GDM1 (cell line): ENCODE measurements at places on chromosomes 13 and 19.

DNA sequence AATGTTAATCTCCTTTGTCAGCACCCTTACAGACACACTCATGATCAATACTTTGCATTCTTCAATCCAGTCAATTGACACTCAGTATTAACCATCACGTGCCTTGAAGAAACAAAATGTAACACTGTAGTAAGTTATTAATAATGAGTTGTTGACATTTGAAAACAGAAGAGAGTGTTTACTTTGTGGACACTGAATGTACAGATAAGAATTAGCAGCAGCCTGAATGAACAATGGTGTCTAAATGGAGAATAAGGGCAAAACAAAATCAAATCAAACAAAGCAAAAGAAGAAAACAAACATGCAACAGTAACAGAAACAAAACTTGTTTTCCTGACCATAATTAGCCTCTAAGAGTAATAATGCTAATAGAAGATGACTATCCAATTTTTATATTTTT, 1191.1 kb upstream of the MIR17HG start:
- DNase-seq, result no peak

DNA sequence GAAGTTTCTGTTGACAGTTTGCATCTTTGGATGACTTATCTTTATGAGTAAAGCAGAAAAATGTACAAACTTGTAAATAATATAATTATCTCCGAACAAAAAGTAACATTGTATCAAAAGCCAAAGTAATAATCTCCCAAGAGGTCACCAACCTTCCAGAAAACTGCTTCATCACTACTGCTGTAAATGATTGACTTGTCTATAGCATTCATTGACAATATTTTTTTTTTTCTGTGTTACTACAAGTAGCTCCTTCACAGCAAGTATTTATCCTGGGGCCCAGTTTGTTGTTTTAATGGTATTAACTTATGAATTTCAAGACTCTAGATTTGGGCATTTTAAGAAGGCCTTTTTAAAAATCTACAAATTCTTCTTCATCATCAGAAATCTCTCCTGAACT, 242.4 kb downstream of the KLF12 start:
- no peak for DNase-seq

DNA sequence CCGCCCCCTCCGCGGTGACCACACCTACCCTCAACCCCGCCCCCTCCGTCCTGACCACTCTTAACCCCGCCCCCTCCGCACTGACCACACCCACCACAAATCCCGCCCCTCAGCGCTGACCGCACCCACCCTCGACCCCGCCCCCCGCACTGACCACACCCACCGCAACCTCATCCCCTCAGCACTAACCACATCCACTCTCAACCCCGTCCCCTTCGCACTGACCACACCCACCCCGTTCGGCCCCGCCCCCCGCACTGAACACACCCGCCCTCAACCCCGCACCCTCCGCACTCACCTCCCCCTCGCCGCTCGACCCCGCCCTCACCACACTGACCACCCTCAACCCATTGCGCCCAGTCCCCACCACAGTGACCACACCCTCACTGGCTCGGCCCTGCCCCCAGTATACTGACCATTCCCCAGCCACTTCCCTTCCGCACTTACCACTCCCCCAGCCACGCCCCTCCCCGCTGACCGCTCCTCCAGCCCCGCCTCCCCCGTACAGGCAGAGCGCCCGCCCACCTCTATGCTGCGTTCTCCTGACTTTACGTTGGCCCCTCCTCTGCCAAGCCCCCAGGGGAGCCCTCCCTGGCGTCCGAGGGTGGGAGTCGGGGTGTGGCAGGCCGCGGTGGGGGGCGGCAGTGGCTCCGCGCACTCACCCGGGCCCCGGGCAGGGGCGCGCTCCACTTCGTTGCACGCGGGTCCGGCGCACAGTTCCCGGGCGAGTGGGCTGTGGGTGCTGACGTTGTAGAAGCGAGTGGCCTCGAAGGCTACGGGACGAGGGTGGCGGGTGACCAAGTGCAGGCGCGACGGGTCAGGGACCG, 8.4 kb downstream of the F2RL3 start:
- DNase-seq, result peak; percentile 44

DNA sequence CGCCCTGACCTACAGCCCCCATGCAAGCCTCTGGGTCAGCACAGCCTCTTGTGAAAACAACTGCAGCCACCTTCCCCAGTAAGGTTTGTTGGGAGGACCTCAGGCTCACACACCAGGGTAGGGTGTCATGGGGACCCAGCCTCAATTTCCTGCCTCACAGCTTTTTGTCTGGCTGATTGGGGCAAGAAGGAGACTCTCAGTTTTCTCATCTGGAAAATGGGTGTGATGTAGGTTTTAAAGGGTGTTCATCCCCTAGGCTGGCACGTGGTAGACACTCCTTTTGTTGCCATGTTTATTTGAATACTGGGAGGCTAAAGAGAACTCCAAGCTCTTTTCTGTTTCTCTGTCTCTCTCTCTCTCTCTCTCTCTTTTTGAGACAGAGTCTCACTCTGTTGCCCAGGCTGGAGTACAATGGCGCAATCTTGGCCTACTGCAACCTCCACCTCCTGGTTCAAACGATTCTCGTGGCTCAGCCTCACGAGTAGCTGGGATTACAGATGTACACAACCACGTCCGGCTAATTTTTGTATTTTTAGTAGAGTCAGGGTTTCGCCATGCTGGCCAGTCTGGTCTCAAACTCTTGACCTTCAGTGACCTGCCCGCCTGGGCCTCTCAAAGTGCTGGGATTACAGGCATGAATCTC, 18.2 kb upstream of the PLAUR start:
- DNase-seq, result no peak
